ENCODE measurements at places on chromosomes 6 and 20.

- no peak for DNase-seq
Observed at GRCh38 chr20:17233626-17234025, 6.8 kb downstream of the PCSK2 start.

DNA sequence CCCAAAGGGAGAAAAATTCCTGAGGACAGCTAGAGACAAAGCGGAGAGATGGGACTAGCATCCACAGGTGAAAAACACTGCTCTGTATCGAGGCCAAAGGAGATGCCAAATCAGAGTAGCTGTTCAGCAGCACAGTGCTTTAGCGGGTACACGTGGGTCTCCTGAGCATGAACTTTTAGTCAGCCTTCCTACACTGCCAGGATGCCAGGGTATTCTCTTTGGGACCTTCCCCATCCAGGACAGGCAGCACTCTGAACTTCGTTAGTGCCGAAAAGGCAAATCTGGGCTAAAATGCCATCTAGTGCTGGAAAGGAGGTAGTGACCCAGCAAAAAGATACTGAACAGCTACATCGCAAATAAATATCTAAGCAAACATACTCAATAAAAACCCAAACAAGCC is 64.9 kb downstream of the C6orf58 start:
- DNase-seq, result no peak

GRCh38 chr6:118714756-118715155 is 63.4 kb upstream of the CEP85L start:
- no peak for DNase-seq

DNA sequence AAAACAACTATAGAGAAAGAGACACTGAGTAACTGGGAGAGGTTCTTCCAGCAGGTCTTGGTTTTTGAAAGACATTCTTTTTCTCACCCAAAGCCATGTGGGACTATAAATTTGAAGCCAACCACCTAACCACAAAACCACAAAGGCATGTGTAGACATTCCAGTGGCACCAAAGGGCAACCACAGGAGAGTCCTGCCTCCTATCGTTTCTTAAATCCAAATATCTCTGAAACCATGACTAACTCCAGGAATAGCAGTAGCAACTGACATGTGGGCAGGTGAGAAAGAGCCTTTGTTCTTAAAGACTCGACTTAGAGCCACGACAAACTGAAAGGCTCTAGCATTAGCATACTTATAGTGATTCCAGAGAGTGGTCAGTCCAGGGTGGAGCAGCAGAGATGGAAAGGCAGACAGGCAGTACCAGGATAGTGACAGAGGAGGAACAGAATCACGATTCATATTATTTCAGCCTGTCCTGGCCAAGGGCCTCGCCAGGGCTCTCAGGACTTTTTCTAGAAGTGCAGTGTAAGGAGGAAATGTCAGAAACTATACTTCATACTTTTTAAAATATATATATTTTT is 9.4 kb upstream of the COL9A1 start:
- no peak for DNase-seq

GRCh38 chr6:1665214-1665613 is 55.5 kb downstream of the FOXC1 start:
- DNase-seq, result no peak

DNA sequence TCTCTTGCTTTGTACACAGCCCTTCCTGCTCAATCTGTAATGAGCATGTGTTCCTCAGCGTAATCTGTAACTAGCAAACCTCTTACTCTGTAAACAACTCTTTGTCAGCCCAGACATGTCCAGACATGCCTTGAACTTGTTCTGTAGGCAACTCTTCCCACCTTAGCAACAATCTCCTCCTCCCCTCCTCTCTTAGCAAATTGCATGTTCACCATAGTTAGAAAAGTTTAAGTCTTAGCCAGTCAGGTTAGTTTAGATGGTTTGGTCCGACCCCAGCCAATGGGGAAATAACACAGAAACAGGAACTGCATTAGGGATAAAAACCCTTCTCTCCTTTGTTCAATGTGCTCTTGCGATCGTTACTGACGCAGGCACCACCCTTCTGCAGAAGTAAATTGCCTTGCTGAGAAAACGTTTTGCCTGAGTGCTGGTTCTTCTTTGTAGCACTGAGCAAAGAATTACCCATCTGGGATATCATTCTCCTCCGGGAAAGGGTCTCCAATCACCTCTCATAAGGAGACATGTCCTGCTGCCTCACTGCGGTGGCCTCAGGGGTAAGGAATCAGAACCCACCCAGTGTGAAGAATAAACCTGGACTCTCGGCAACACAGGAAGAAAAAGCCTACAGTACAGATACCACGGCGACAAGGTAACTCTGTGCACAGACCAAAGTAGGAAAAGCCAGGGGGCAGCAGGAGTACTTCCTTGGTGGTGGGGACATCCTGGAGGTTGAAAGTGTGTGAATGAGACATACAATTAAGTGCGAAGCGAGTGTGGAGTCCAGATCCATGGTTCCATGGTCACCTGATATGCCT is 26.2 kb downstream of the PLN start:
- no peak for DNase-seq

DNA sequence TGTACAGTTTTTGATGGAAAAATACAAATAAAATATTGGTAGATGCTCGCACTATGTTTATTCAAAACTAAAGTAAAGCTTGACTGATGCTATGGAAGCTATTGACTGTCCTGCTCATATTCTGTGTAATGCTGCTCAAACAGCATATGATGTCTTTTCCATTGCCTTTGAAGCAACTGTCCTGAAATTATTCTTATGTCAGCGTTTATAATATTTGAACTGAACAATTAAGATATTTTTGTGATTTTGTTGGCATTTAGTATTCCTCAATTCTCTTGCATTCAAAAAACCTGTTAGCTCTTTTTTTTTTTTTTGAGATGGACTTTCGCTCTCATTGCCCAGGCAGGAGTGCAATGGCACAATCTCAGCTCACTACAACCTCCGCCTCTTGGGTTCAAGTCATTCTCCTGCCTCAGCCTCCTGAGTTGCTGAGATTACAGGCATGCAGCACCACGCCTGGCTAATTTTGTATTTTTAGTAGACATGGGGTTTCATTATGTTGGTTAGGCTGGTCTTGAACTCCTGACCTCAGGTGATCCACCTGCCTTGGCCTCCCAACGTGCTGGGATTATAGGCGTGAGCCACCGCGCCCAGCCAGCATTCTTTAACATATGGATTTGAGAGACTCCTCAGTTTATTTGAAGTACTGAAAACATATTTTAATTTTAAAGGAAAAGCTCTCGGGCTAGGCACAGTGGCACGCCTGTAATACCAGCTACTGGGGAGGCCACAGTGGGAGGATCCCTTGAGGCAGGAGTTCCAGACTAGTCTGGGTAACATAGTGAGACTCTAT is 5.3 kb upstream of the DNAAF9 start:
- DNase-seq, result no peak

Measured in central memory CD8-positive, alpha-beta T cell (primary cell).